Muscle of leg (tissue), 16 donors: ENCODE measurements at places on chromosomes 7 and 10. TPM values are rescaled to one million over a fixed set of nuclear protein-coding genes. Genes with fewer than 3 reads are reported as not detected.

The FAM131B gene
- polyA plus RNA-seq = 1.9 TPM

The LIPN gene
- not detected for polyA plus RNA-seq

The COL13A1 gene
- polyA plus RNA-seq = 26.7 TPM

The SLC39A12 gene
- not detected for polyA plus RNA-seq
